ENCODE measurements at places on chromosomes 6 and 20.

DNA sequence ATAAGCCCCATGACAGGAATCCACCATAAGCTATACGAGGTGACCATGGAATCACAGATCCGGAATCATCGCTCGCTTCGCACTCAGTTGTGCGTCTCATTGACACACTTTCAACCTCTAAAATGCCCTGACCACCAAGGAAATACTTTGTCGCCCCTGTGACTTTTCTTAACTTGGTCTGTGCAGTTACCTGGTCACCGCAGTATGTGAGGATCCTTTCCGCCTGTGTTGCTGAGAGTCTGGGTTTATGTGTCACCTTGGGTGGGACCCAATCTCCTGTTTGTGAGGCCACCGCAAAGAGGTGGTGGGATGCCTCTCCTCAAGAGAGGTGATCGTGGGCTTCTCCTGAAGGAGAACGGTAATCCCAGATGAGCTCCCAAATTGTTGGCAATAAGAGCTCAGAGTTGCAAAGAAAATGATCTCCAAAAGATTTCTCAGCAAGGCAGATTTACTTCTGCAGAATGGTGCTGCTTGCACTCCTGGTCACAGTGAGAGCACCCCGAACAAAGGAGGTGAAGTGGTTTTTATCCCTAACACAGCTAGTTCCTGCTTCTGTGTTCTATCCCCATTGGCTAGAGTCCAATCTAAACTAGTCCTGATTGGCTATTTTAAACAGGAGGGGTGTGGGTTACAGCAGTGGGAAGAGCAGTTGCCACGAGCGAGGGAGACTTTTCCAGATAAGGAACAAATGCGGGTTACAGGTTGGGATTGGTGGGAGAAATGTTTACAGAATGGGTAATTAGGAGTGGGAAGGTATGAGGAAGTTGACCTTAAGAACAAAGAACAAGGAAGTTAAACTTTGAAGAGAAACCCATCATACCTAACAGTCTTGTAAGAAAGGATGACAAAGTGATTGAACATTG lies 9.1 kb upstream of the ZNFX1 start:
- DNase-seq, result no peak

DNA sequence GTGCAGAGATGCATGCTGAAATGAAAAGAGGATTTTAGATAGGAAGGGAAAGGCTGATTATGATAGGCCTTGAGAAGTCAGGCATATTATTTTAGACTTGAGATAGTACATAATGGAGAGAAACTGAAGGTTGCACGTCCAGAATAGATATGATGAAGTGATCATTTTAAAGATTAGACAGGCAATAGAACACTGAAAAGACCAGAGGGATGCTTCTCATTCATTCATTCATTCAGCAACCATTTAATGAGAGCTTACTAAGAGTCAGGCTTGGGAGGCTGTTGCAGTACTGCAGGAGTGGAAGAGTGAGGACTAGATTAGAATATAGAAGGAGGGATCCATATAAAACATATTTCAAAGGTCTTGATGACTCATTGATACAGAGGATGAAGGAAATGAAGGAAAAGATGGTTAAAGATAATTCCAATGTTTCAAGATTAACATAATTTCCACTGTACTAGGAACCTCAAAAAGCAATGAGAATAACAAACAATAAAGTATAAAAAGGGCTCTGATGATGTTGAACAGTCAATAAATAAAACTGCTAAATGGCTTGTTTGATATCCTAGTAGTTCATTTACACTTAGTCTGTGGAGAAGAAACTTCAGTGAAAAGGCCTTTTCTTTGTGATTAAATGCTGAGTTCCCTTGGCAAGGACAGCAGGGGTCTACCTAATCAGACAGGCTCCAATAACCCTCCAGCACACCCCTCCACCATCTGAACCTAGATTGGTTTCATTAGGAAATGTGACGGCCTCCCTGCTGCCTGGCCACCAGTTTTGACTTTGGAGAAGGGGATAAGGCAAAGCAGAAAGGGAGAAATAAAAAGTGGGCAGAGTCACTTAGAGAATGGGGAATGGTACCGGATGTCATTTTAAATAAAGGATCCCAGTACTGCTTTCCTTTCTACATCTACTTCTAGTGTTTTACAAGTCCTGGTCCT lies 5.3 kb upstream of the FBXO9 start:
- no peak for DNase-seq

DNA sequence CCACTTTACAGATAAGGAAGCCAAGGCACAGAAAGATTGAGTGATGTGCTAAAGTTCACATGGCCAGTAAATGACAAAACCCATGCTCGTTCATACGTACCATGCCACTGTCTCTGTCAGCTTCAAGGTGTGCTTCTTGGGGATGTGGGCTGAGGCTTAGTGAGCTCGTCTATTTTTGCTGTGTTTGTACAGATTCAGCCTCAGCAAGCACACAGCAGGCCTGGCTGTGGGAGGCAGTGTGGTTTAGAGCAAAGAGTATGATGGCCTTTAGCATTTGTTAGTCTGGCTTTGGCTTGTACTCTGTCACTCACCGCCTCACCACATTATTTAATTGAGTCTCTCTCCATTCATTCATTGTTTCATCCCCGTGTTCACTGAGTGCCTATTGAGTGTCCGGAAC lies 55.3 kb downstream of the BMP6 start:
- DNase-seq, result no peak

GRCh38 chr6:70686548-70687133 lies 19.0 kb downstream of the SMAP1 start:
- no peak for DNase-seq

GRCh38 chr20:8432435-8433148 lies 300.5 kb downstream of the PLCB1 start:
- no peak for DNase-seq

- DNase-seq, result no peak
Measured at GRCh38 chr20:44936510-44936909, 23.7 kb downstream of the TOMM34 start.

DNA sequence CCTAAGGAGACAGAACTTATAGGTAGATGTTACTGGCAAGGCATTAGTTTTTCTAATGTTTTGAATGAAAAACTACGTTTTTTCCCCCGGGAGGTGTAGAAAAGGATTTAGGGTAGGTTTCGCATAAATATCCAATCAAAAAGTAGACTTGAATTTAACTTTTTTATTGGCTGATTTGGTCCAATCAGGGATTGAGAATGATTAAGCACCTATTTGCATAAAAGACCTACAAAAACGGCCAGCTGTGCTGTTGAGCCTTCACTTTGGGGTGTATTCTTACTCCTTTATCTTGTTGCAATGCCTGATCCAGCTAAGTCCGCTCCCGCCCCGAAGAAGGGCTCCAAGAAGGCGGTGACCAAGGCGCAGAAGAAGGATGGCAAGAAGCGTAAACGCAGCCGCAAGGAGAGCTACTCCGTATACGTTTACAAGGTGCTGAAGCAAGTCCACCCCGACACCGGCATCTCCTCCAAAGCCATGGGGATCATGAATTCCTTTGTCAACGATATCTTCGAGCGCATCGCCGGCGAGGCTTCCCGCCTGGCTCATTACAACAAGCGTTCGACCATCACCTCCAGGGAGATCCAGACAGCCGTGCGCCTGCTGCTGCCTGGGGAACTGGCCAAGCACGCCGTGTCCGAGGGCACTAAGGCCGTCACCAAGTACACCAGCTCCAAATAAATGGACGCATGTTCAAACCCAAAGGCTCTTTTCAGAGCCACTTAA lies 113.5 kb upstream of the BTN3A2 start:
- peak; percentile 93 for DNase-seq

DNA sequence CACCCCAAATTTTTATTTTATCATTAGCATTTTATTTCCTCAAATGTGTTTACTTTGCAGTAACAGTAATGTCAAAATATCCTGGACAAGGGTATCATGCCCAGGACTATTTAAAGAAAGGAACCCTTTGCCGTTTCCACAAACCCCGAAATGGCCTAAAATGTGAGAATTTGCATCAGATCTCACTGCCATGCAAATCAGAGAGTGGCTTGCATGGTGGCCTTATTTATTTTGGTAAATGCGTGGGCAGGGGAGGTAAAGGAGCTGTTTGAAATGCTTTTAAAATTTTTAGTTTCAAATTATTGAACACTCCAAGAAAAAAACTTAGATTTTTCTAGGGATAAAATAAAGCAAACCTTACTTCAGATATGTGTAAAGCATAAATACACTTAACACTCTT lies 43.8 kb downstream of the ADAT2 start:
- DNase-seq, result no peak

DNA sequence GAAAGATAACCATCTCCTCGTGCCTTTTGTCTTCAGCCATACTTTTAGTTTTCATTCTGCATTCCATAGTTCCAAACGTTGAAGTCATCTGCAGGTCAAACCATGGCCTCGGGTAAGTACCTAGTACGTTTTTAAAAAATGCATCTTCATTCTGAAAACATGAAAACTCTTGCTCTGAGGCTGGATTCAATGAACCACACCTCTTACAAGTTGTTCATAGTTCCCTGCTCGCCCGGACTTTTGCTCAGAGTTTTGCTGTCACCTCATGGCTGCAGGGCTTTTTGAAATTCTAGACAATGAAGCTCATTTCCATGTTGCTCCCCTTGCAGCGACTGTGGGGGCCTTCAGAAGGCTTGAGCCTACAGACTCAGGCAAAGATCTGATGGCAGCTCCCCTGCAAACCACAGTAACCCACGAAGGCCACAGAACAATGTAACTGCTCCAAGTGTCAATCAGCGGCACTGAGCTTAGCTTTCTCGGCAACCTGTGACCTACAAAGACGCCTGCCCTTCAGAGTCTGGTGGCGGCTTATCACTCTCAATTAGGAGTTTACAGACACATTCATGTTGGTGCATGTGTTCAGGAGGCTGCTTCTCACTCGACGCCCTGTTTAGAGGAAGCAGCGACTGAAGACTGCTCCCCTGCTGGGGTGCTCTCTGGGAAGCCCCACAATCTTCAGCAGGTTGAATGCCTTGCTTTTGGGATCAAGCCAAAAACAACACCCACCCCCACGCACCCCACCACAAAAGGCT lies 61.2 kb downstream of the FOXC1 start:
- DNase-seq, result no peak

DNA sequence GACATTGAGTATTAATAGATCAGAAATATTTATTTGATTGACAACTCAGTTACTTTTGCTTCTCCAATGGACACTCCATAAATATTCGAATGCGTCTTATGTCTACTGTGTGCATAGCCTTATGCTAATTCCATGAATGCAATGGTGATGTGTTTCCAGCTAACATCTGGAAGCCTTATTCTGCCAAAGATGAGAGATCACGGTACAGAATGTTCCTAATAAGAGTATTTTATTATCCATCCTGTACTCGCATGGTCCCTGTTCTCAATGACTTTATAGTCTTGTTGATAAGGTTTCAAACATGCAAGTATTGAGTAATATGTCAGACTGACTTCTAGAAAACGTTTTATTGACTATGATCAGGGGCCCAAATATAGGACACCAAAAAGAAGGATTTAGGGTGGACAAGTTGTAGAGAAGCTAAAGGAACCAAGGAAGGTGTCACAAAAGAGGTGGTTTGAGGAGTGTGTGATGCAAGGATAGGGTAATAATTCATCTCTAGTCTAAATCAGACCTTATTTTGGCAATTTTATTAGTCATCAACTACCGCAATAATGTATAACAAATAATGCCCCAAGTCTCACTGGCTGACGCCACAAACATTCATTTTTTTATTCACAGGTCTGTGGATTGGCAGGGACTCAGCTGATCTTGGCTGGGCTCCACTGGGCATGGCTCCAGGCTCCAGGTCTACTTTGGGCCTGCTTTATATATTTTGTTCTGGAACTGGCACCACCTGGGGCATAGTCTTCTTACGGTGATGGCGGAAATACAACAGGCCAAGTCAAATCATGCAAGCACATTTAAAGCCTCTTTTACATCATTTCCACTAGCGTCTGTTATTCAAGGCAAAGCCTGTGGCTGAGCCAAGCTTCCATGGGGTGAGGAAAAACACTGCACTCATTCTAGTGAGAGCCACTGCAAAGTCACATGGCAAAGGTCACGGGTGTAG lies 24.5 kb upstream of the CD83 start:
- no peak for DNase-seq

DNA sequence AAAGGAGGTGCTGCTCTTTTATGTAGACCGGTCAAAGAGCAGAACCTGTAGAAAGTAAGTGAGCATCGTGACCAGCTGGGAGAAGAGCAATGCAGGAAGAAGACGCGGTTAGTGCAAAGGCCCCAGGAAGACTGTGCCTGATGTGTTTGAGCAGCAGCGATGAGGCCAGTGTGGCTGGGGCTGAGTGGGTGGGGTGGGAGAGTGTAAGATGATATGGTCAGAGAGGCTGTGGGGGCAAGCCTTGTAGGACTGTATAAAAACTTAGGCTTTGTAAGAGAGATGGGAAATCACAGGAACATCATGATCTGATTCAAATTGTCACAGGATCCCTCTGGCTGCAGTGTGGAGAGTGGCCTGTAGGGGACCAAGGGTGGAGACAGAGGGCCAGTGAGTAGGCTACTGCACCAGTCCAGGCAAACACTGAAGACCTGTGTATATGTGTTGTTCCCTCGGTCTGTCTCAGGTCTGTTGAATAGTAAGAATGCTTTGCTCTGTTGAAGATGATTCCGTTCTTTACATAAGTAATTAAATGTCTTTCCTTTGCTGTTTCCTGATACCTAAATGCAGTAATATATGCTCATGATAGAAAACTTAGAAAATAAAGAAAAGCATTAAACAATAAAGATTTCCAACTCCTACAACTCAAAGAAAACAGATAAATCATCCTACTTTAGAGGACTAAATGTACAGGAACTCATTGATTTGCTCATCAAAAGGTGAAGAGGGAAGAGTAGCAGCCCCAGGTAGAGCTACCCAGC lies 23.6 kb upstream of the WFDC2 start:
- no peak for DNase-seq

All from CD4-positive, alpha-beta T cell (primary cell).